ENCODE measurements at places on chromosomes 2 and 18.

GRCh38 chr2:176099728-176100546 is at the start of gene HOXD12:
HOXD12 (plus strand) TSS chr2:176099795; CDS start chr2:176099802, 7 bp downstream.
- DNase-seq = no peak

GRCh38 chr2:58140508-58141072 is 94.0 kb downstream of the VRK2 start:
- DNase-seq = no peak

GRCh38 chr2:239148495-239149200 is 252.2 kb downstream of the HDAC4 start:
- DNase-seq = no peak

DNA sequence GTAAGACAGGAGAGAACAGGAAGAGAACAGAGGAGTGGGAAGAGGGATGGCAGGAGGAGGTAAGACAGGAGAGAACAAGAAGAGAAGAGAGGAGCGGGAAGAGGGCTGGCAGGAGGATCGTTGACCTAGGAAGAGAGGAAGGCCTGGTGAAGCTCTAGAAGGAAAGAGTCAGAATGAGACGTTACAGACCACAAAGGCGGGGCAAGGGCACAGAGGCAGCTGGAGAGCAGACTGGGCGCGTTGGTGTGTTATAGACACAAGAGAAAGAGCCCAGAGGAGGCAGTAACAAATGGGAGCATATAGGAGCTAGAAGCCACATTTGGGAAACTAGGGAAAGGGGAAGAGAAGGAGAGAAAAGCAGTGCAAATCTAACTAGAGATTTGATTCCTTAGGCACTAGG is 26.6 kb downstream of the PTRHD1 start:
- no peak for DNase-seq

- no peak for DNase-seq
Observed at GRCh38 chr2:65227020-65227455, 593 bp upstream of the ACTR2 start.

GRCh38 chr2:54589340-54590215 is 133.5 kb downstream of the SPTBN1 start:
- DNase-seq = no peak

- DNase-seq = no peak
Observed at GRCh38 chr18:36771245-36771644, 57.6 kb downstream of the TPGS2 start.

- no peak for DNase-seq
Observed at GRCh38 chr2:121018136-121019061, 266.6 kb downstream of the TFCP2L1 start.

DNA sequence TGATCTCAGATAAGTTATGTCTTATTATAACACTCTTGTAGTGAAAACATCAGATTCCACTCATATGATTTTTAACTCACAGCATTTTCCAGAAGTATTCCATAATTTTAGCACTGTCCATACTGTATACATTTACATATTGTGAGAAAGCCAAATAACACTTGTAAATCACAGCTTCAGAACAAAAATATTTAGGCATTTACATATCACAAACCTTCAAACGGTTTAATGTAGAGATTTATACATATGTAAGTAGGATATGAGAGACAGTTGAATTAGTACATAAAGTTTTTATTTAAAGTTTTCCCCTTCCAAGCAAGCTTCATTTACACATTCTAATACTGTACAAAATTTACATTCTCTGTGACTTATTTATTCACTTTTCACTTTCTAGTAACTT is 100.4 kb downstream of the KLHL14 start:
- DNase-seq = no peak

DNA sequence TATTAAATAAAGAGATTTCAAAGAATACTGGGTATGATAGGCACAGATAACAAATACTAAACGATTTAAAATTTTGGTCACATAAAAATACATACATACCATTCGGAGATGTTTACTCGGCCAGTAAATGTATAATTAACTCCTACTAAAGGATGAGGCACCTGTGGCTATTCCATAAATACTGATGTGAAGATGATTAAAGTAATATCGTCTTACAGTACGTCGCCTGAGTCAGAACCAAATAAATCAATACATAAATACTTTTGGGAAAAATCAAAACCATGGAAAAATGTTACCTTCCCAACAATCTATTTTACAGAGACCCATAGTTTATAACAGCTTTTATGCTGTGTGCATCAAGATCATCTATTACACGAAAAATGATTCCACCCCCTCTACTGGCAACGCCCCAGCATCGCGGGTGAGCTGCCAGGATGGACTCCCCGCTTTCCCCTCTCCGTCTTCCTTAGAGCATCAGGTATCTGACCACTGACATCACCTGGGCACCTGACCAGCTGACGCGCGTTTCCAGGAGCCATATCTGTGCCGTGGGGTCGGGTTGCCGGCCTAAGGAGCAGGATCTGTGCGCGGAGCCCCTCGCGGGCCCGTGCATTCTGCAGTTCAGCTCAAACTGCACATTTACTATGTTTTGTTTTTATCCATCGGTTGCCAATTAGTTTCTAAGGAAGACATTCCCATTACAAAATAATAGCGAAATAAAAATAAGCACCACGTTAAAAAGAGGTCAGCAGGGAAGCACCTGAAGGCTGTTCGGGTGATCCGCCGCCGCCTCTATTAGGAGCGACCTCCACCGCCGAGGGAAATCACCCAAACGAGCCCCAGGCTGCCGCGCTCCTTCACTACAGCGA is 901 bp downstream of the ICA1L start:
- no peak for DNase-seq

- no peak for DNase-seq
Observed at GRCh38 chr2:222088561-222088960, 210.2 kb downstream of the PAX3 start.

GRCh38 chr2:2619995-2620394 is 288.9 kb upstream of the MYT1L start:
- no peak for DNase-seq

DNA sequence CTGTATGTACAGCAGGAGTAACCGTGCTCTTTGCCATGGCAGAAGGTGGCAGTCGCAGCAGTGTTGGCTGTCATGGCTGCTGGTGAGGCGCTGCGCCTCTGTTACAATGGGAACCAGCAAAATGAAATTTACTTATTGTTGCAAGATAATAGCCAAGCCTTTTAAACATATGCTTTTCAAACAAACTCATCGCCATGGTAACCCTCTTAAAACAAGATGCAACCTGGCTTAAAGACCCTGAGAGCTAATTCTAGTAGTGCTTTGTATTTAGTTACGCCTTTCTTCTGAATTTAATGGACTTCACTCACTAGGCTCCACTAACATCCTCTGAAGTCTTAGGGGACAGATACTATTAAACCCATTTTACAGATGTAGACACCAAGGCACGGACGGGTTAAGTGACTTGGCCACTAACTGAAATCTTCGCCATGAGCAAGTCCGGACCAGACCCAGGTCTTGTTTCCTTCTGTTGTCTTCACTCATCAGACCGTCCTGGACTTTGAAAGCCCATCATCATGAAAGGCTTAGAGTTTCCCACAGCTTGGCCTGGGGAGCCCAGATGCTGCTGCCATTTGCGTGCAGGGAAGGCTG is 111.6 kb upstream of the ODC1 start:
- no peak for DNase-seq

All from thoracic aorta (tissue), 2 donors.